ENCODE measurements at places on chromosomes 12 and 14.

DNA sequence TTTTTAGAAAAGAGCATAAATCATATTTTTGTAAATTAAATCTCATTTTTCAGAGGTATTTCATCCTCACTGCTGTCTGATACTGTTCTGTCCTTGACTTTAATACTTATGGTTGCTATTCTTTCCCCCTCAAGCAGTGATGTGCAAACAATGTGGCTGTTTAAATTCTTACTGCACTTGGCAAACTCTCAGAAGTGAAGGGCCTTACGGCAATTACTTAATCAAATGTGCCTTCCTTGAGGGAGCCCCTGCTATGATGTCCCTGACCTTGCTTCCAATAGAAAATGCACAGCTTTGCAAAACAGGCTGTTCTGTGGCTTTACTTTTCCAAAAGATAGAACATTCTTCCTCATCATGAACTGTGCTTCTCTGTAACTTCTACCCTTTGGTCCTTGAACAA, 35.2 kb downstream of the UBE3B start:
- no peak for DNase-seq

DNA sequence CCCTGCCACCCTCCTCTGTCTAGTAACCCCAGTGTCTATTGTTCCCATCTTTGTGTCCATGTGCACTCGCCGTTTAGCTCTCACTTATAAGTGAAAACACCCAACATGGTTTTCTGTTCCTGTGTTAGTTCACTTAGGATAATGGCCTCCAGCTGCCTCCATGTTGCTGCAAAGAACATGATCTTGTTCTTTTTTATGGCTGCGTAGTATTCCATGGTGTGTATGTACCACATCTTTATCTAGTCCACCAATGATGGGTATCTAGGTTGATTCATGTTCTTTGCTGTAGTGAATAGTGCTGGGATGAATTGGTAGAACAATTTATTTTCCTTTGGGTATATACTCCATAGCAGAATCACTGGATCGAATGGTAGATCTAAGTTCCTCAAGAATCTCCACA, 51.0 kb upstream of the RFLNA start:
- no peak for DNase-seq

DNA sequence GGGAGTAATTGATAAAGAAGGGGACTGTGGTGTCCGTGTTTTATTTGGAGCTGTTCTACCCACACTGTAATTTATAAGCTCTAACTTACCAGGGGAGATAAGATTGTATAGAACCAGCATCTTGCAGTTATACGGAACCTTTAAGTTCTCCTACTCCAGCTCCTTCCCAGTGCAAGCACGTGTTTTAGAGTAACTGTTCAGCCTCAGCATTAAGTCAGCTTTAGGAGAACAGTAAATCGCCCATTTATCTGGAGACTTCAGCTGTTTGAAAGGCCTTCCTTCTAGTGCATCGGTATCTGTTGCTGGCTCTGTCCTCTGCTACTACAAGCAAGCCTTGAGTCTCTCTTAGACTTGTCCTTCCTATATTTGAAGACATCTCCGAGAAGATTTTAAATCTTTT, 95.6 kb downstream of the ETV6 start:
- no peak for DNase-seq

GRCh38 chr14:92962031-92962830, 39.3 kb downstream of the CHGA start:
- no peak for DNase-seq

DNA sequence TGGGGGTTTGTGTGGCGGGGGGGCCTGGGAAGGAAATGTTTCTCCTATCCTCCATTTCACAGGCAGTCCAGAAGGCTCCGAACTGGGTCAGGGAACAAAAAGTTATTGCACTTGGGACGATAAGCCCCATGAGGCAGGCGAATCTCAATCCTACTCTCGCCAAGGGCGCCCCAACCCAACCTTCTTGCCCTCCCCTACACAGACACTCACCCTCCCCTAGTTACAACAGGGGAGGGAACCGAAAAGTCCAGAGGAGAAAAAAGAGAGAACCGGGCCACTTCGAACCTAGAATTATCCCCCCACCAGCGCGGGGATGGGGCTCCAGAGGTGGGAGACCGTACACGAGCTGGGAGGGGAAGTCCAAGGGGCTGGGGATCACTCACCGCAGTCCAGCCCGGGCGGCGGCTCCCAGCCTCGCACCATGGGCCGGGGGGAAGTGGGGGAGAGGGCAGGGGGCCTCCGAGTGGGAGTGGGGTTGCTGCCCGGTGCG, 357 bp downstream of the HOMEZ start:
- no peak for DNase-seq

GRCh38 chr12:75130811-75131210, 78.8 kb downstream of the KCNC2 start:
- no peak for DNase-seq

- DNase-seq: peak; percentile 19
Measured at GRCh38 chr12:42617622-42618021, 28.1 kb upstream of the PRICKLE1 start.

DNA sequence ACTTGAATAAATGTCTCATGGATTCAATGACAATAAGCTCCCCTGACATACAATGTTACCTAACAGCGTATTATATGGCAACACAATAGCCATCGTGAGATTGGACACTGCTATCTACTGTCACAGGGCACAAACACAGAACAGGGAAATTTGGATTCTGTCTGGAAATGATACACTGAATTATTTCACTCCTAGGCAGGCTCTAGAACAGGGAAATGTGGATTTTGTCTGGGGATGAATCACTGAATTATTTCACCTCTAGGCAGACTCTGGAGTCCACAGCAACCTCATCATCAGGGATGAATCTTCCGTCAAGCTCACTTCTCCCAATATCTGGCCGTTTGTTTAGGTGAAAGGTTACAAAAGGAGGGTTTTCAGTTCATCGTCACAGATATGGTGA, 288.8 kb downstream of the TMEM132D start:
- no peak for DNase-seq

DNA sequence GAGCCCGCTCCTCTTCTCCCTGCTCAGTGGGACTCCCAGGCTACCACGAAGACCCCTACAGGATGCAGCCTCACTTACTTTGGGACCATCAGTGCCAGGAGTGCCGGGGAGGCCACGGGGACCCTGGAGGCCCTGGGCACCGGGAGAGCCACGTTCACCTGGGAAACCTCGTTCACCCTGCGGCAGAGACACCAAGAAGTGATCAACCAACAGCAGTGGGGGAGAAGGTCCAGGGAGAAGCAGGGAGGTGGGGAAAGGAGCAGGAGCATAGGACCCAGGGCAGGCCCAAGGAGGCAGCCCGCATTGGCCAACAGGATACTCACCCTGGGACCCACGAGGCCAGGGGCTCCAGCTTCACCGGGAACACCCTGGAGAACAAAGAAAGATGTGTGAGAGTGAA, 19.4 kb downstream of the TMEM106C start:
- DNase-seq: no peak

DNA sequence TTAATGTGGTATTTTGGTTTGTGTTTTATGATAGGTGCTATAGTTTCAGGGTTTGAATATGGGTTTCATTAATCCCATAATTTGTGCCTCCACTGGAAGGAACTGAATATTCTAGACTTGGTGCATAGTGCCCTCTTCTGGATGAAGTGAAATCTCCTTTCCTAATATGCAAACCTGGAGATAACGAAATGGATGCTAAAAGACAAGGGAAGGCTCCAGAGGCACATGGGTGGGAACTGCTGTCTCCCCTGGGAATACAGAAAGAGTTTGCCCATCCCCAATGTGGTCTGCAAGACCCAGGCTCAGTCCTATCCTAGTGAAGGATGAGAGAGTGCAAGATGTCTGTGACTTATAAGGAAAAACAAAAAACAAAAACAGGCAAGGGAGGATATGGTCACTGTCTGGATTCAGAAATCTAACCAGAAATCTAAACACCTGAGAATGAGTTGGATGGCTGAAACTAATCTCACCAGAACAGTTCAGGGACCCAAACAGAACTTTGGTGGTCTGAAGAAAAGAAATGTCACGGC, 142.3 kb upstream of the TMPO start:
- DNase-seq: peak; percentile 73

DNA sequence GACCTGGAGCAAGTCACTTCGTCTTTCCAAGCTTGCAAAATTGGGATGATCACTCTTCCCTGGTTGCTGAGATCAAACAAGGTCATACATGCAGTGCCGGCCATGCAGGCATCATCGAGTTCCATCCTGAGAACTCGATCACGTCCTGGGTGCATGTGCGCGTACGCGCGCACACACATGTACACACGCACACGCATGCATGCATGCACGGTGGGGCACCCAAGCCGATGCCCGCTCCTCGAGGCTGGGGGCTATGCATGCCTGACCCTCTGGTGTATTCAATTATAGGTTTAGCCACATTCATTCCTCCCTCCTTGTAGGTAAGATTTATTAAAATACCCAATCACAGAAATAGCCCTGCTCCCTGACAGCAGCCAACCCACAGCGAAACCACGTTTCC, 26.0 kb downstream of the MMAB start:
- DNase-seq: no peak

GRCh38 chr12:6631549-6631961, 4.2 kb downstream of the LPAR5 start:
- DNase-seq: peak; percentile 78

- DNase-seq: no peak
Measured at GRCh38 chr12:129052373-129052772, 199.1 kb downstream of the GLT1D1 start.

GRCh38 chr12:77433799-77434198, 368.4 kb upstream of the E2F7 start:
- DNase-seq: no peak

DNA sequence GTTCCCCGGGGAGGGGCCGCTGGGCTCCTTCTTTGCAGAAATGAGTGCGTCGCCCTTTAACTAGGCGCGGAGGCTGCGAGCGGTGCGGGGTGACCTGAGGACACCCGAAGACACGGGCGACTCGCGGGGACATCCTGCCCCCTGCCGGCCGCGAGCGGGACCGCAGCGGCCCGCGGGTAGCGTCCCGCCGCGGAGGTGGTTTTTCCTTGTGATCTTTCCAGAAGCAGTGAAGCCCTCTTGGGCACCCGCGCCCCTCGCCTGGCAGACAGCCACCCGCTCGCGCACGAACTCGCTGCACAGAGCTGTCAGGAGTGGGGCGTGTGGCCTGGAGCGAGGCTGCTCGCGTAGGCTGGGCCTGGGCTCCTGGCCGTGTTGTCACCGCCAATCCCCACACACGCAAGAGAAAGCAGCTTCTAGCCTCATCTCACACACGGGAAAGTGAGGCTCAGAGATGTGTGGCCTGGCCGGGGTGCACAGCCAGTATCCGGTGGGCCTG, 67.2 kb downstream of the DIO3 start:
- DNase-seq: peak; percentile 91

DNA sequence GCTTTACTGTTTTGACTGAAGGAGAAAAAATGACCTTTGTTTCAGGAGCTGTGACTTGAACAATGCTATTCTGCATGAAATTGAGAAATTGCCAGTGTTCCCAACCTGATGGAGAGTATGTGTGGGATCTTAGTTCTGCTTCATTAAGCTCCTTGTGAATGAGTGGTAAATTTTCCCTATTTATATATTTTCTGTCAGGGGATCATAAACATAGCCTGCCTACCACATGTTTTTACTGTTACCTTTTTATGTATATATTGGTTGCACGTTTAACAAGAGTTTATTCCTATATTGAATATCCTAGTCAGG, 271.7 kb downstream of the PDZRN4 start:
- no peak for DNase-seq

DNA sequence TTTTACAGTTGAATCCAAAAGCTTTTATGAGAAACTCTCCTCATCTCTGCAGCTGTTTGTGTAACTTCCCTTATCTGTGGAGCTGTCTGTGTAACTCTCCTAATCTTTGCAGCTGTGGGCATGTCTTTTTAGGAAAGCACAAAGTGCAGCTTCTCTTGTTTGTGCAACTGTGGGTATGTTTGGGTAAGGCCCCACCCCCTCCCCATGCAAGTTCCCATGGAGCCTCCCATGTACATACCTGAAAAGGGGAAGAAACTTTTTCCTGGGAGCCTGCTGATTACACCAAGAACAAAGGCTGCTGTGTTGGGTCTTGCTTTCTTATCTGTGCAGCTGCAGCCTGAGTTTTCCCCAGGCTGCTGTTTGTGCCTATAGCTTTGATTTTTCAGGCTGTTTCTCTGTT, 42.7 kb upstream of the CDKN3 start:
- DNase-seq: no peak

- no peak for DNase-seq
Measured at GRCh38 chr14:23118506-23119362, at the start of gene CEBPE. Gene CEBPE (minus strand): TSS chr14:23119255. CDS start chr14:23119091, 164 bp downstream.

DNA sequence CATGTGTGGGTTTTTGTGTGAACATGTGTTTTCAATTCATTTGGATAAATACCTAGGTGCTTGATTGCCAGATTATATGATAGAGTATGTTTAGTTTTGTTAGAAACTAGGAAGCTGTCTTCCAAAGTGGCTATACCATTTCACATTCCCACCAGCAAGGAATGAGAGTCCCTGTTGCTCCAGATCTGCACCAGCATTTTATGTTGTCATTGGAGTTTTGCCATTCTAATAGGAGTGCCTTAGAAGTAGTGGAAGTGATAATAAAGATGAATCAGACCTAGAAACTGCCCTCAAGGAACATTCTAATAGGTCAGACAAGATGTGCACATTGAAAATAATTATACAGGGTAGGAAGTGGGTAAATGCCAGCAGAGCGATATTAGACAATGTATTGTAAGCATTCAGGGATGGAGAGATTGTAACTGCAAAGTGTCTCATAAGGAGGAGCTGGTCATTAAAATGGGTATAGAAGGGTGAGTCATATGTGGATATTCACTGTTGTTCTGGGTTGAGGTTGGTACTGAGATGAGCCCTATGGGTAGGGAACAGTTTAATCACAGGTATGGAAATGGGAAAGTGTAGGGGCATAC, 71.4 kb downstream of the MNAT1 start:
- no peak for DNase-seq

GRCh38 chr12:34264110-34264509, 241.8 kb downstream of the ALG10 start:
- DNase-seq: no peak

DNA sequence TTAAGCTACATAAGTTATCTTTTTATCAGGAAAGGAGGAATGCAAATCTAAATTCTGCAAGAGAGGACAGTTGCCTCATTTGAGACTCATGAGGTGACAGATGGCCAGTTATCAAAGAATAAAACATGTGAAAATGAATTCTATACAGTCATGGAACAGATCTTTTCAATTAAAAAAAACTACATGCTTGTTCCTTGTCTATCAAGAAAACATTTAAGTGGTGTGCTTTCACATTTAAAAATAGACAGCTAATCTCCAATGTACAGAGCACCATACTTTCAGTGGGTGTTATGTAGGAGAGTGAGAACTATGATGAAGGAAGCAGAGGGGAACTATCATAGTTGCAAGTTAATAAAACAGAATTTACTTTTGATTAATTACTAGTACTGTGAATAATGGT, 76.7 kb upstream of the TTC7B start:
- DNase-seq: no peak

- DNase-seq: no peak
Measured at GRCh38 chr12:29164477-29165393, 15.7 kb downstream of the FAR2 start.

DNA sequence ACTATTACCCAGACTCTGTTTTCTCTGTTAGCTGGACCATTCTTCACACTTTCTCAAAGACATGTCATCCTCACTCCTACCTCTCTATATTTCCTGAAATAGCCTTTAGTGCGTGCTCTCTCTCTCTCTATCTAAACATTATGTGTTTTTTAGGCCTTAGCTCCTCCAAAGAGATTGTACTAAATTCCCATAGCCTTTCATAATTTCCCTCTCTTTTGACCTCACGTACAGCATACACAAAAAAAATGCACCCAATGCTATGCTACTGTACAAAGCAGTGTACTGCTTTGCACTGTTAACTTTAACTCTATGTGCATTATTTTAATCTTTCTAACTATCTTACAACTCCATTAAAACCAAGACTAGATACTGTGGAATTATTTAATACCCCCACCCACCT, 288.4 kb downstream of the DAD1 start:
- DNase-seq: no peak

Measured in Karpas-422 (cell line).